ENCODE measurements at places on chromosomes 2 and 18.

- DNase-seq = no peak
These were observed 240.2 kb upstream of the SLC14A2 start for GRCh38 chr18:45374878-45375630.

DNA sequence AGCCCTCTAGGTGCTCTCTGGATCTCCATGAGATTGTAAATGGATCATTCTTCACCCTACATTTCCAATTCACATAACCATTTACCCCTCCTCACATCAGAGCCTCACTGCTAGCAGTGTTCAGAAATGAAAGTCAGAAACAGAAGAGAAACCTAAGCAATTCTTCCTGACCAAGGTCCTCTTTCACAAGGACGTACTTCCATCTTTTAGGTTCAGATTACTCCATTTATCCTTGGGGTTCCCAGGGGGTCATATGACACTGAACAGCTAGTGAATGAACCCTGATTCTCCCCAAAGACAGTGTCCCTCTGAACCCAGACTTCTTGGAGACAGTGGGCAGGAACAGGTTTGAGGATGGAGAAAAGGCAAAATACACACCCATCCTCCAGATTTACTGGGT lies 12.9 kb upstream of the MARCO start:
- DNase-seq = no peak

- no peak for DNase-seq
These were observed 112.9 kb downstream of the SEPTIN10 start for GRCh38 chr2:109500910-109501309.

- DNase-seq = no peak
These were observed 132.6 kb downstream of the VWC2L start for GRCh38 chr2:214543386-214543955.

GRCh38 chr2:21028021-21028947 lies 15.6 kb downstream of the APOB start:
- no peak for DNase-seq
